ENCODE measurements at places on chromosomes 3 and 15.

DNA sequence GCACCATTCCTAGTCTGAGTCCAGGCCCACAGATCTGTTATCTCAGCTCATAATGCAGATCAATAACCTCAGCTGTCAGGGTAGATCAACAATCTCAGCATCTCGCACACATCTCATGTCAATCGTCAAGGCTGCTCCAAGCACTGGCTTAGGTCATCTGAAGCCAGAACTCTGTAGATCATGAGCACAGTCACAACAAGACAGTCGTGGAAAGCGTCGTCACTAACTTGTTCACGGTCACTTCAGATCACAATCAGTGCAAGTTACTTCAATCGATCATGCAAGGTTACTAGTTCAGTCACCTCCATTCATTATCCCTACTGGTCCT is 71.8 kb downstream of the RBPMS2 start:
- no peak for DNase-seq

DNA sequence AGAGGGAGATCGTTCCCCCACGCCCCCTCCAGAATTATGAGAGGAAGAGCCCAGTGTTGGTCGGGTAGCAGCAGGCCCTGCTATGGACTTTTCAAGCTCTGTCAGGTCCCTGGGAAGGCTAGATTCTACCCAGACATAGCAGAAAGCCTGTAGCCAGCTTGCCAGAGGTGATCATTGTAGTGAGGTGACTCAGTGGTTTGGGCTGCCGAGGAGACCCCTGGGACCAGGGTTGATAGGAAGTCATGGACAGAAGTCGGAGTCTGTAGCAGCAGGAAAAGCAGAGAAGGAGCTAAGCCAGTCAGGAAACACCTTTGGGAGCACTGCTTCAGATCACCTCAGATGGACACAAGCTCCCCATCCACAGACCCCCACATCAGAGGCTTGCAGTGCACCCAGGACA is 67.7 kb downstream of the CCNL1 start:
- no peak for DNase-seq

- DNase-seq = no peak
These were observed 150.3 kb downstream of the TLE3 start for GRCh38 chr15:69947394-69947793.

- DNase-seq = no peak
These were observed 224.5 kb downstream of the XXYLT1 start for GRCh38 chr3:195046441-195046840.

DNA sequence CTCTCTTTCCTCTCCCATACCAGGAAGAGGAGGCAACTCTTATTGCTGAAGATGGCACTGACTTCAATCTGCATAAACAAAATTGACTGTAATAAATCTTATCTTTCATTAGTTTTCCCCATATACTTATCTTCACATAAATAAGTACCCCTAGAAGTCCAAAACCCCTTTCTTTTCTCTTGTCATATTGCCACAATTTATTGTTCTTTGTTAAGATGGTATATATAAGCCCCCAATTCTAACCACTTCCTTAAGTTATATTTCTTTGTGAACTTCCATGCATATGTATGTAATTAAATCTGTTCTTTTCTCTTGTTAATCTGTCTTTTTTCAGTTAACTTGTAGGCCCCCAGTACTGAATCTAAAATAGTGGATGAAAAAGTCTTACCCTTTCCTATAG is 68.8 kb downstream of the TNIK start:
- no peak for DNase-seq

- no peak for DNase-seq
These were observed 142.9 kb downstream of the ADAM10 start for GRCh38 chr15:58606577-58607080.
